ENCODE measurements at places on chromosomes 6 and 20.

DNA sequence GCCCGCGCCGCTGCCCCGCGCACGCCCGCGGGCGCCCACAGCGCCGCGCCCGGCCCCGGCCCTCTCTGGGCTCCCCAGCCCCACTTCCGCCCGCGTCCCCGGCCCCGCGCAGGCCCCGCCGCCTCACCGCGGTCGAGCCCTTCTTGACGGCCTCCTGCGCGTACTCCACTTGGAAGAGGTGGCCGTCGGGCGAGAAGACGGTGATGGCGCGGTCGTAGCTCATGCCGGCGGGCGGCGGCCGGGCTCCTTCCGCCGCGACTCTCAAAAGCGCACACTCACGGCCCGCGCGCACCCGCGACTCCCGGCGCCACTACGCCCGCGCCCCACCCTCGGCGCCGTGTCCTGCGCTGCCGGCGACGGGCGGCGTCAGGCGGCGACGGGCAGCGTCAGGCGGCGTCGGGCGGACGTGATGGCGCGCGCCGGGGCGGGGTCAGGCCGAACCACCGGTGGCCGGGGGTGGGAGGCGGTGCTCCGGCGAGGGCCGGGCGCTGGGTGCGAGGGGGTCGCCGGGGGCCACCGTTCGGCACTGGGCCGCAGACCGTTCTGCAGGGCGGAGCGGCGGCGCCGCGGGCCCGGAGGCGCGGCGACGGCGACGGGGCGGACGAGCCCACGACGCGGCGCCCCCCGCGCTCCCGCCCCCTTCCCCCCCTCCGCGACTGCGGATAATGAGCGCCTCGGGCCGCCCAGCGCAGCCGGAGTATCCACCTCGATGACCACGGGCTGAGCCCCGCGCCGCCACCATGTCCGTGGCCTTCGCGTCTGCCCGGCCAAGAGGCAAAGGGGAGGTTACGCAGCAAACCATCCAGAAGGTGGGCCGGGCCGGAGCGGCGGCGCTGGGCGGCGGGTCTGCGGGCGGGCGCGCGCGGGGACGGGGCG is at the start of the genes PSMA7 and SS18L1:
TSS of gene PSMA7 (minus strand) at position 314 of the 876 bp plus-strand sequence. CDS start at position 223, 91 bp downstream.
TSS of gene SS18L1 (plus strand) at position 689 of the 876 bp plus-strand sequence. CDS start at position 741, 52 bp downstream.
- DNase-seq: peak; percentile 77

DNA sequence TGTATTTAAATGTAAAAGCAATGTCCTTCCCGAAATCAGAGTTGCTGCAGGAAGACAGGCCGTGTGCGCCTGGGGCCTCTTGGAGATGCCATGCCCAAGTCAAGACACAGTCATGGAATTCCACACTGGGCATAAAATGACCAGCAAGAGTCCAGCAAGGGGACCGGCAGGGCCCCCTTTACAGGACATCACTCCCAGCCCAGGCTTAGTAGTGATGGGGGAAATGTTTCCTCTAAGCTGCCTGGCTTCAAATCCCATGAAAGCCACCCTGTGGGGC is 1.9 kb upstream of the PPP1R3G start:
- peak; percentile 4 for DNase-seq

- DNase-seq: peak; percentile 97
These were observed 13.4 kb upstream of the BTN3A2 start for GRCh38 chr6:26351544-26351953.

- DNase-seq: no peak
These were observed 86.5 kb upstream of the TNFAIP3 start for GRCh38 chr6:137780447-137781034.

- no peak for DNase-seq
These were observed 108.9 kb downstream of the MAP3K5 start for GRCh38 chr6:136683209-136683941.

DNA sequence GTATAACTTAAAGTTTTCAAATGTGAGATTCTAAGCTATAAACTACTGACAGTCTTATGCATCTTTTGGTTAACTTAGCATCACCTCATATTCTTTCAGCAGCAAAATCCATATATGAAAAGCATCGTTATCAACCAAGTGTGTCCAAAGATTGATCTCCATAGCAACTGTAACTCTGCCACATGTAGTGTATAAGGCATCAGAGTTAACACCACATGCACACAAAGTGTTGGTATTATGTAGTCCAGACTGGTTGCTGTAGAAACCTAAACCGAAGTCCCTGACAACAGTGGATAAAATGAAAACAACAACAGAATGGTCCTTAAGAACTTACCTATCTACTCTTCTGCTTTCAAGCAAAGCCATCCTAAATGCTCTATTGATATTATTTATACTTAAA is 39.6 kb downstream of the PDSS2 start:
- DNase-seq: no peak

- DNase-seq: no peak
These were observed 169.8 kb downstream of the SAMD5 start for GRCh38 chr6:147678253-147678652.

GRCh38 chr6:67433124-67433523 is 1202.0 kb upstream of the ADGRB3 start:
- DNase-seq: no peak

DNA sequence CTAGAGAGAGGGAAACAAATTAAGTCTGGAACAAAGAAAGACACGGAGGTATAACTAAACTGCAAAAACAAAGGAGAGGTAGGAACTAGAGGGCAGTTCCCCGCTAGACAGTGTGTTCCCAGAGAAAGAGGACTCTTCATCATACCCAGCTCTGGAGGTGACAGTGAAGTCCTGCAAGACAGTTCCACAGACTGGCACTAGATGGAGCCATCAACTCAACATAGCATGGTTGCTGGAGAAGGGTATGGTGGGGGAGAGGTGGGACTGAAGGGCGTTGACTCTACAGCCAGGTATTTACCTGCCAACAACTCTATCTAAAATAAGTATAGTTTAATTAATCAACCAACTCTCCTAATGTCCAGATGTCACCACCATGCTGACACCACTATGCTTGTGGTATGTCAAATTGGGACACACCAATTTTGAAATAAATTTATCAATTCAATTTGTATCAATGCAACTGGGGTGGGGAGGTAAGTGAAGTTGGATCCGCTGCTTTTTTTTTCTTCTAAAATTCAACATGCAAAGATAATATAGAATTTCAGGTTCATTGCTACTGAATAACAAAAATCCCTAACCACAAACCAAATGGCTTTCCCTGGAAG is 9.7 kb downstream of the BACH2 start:
- peak; percentile 62 for DNase-seq

GRCh38 chr6:55794136-55794812 is 81.1 kb downstream of the BMP5 start:
- peak; percentile 7 for DNase-seq

DNA sequence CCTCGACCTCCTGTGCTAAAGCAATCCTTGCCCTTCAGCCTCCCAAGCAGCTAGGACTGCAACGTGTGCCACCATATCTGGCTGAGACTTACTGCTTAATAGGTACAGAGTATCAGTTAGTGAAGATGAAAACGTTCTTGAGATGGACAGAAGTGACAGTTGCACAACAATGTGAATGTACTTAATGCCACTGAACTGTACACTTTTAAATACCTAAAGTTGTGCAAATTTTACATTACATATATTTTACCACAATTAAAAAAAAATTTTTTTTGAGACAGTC is 25.9 kb downstream of the NUDT3 start:
- DNase-seq: no peak

DNA sequence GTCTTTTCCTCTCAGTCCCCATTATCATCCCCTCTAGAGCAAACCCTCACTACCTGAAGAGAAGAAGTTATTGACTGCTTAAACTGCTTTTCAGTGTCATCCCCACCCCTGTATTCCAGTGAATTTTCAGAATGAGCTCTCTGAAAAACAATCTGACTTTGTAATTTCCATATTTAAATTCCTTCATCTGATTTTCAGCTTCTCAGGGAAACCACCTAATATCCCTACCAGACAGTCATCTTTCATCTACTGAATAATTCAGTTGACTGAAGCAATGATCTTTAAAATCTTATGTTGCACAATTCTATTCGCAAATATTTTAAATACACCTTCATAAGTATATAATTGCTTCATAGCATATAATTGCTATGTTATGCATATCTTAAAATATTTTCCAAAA is 258.7 kb downstream of the HTR1B start:
- no peak for DNase-seq

GRCh38 chr6:131225959-131226358 is 90.7 kb downstream of the AKAP7 start:
- no peak for DNase-seq

DNA sequence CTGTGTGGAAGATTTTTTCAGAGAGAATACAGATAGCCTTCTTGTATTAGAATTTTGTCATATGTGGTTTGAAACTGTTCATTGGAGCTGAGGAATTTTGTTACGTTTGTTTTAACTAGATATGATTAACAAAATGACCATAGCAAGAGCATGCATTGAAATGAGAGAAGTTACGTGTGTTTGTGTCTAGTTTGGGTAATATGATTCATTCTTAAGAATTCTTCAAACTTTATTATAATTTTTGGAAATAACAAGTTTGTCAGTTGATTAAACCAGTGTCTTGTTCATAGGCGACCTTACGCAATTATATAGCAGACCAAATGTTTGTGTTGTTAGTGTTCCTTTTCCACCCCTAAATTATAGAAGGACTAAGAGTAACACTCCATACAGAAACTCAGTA is 5.5 kb downstream of the GMNN start:
- no peak for DNase-seq
